Purkinje cell (primary cell): ENCODE measurements at places on chromosomes 11 and 22. TPM values are rescaled to one million over a fixed set of nuclear protein-coding genes. Genes with fewer than 3 reads are reported as not detected.

BID gene
- 15.6 and 28.8 TPM in 2 replicates for polyA plus RNA-seq

SLC37A2 gene
- not detected in 2 replicates for polyA plus RNA-seq

TSPAN18 gene
- 0.14 TPM in 1 of 2 replicates, not detected in the other for polyA plus RNA-seq

LRRC10B gene
- not detected in 2 replicates for polyA plus RNA-seq

GGT5 gene
- not detected in 2 replicates for polyA plus RNA-seq

TRIM22 gene
- 1.2 TPM in 1 of 2 replicates, not detected in the other for polyA plus RNA-seq

MOGAT2 gene
- polyA plus RNA-seq: 0.94 TPM in 1 of 2 replicates, not detected in the other

RGL4 gene
- not detected in 2 replicates for polyA plus RNA-seq

SEC14L6 gene
- 0.90 and 1.4 TPM in 2 replicates for polyA plus RNA-seq

BARX2 gene
- polyA plus RNA-seq: 0.27 TPM in 1 of 2 replicates, not detected in the other

NRIP3 gene
- 12.3 and 14.6 TPM in 2 replicates for polyA plus RNA-seq

OR52E4 gene
- polyA plus RNA-seq: not detected in 2 replicates

MRGPRE gene
- polyA plus RNA-seq: not detected in 2 replicates

FAM227A gene
- 0.07 and 0.93 TPM in 2 replicates for polyA plus RNA-seq

OR5A1 gene
- not detected in 2 replicates for polyA plus RNA-seq

ISX gene
- polyA plus RNA-seq: not detected in 2 replicates

HSPB2 gene
- polyA plus RNA-seq: 22.1 TPM in 2 replicates

TMEM25 gene
- polyA plus RNA-seq: 41.0 and 52.2 TPM in 2 replicates

KREMEN1 gene
- 0.73 and 1.2 TPM in 2 replicates for polyA plus RNA-seq

PATE2 gene
- polyA plus RNA-seq: not detected in 2 replicates

DDI1 gene
- not detected in 2 replicates for polyA plus RNA-seq

TRPM5 gene
- not detected in 2 replicates for polyA plus RNA-seq

SCGB1A1 gene
- polyA plus RNA-seq: not detected in 2 replicates
